Stimulated activated CD8-positive, alpha-beta memory T cell treated with anti-CD3 and anti-CD28 coated beads, Interleukin-2, amount 100 ng/mL, for 1 hour (primary cell): ENCODE measurements at places on chromosomes 7 and 10.

DNA sequence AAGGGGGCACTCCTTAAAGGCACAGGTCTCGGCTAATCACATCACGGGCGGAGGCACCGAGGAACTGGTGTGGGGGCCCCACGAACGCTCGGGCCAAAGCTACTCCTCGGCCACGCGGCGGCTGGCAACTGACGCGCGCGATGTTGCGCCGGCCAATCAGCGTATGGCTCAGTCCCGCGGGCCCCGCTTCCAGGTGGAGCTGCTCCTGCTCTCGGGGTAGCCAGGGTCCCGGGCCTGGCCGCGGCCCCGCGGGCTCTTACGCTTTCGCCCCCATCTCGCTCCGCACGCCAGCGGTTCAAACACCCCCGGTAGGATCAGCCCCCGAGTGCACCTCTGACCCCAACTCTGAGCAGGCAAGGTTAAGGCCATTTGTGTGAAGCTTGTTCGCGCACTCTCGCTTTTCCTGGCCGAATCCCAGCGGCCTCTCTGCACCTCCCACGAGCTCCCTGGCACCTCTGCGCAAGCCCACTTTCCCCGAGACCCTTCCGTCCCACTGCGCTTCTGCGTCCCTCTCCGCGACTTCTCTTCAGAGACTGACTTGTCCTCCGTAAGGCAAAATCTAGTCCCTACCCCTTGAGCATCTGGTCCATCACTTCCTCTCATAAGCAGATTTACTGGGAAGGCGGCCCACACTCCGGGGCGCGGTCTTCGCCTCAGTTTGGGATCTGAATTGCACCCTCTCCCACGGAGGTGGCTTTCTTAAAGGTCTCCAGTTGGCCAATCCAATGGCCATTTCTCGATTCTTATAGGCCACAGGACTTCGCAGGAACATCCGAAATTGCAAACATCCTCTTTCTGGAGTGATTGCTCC lies 200.9 kb upstream of the TBX20 start:
- DNase-seq, result no peak

- DNase-seq, result no peak
Observed at GRCh38 chr10:47121336-47121735, 178.7 kb upstream of the GDF10 start.

DNA sequence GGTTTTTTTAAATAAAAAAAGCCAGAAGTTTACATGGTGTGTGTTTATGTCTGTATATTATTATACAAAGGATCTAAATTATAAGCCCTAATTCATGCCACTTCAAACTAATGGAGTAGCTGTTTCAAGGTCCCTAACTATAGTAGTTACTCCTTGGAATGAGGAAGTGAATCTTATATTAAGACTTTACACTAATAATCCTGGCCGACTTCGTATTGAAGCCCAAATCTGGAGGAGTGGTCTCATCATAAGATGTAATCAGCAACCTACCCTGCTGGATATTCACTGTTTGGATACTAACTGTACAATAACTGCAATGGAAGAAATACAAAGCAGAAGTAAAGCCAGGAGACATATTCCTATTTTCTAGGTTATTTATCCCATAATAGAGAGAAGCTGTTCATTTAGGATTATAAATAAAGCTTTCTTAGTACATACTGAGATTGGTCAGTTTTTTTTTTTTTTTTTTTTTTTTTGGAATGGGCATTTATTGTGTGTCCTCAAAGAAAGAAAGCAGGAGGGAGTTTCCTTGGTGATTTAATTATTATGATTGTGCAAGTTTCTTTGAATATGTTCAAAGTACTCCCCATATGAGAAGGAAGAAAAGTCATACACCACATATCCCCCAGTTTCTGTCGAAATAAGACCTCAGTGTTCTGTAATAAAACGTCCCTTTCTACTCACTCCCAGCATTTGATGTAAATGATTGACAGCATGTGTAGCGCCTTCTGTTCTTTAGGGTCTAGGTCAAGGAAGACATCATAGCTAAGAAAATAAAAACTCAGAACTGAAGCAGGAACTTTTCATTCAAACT lies 397.8 kb downstream of the EXOC4 start:
- no peak for DNase-seq

DNA sequence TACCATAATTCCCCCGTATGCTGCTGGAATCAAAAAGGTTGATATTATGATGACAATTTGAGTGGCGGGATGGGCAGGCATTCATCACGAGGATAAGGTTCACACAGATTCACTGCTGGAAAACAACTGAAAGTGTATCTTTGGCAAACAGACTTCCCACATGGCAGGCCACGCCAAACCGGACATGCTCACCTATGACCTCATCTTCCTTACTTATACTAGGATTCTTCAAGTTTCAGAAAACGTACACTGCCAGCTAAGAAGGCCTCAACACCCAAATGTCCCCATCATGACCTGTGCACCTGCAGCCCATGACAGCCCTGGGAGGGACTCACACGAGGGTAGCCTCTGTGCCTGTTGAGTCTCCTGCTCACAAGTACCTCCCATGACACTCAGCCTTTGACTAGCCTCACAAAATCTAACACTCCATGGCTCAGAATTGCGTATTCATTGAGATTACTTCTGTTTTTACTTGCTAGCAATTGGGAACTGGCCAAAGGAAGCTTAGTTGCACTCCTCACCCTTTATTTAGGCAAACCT lies 259.0 kb upstream of the GHITM start:
- no peak for DNase-seq

DNA sequence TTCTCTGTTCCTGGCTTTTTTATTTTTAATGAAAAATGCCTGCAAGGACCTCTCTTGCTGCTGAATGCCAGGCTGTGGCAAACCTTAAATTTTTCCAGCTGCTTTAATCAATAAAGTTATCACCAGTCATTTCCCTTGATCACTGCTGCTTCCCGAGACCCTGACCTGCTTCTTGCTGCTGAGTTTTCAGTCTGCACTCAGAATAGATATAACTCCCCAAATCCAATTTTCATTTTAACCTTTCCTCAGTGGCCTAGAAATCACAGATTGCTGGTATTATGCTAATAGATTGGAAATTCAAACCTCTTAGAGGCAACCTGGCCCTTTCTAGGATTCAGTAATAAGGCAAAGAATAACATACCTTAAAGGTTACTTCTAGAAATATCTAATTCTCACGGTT lies 43.7 kb downstream of the LHPP start:
- no peak for DNase-seq

DNA sequence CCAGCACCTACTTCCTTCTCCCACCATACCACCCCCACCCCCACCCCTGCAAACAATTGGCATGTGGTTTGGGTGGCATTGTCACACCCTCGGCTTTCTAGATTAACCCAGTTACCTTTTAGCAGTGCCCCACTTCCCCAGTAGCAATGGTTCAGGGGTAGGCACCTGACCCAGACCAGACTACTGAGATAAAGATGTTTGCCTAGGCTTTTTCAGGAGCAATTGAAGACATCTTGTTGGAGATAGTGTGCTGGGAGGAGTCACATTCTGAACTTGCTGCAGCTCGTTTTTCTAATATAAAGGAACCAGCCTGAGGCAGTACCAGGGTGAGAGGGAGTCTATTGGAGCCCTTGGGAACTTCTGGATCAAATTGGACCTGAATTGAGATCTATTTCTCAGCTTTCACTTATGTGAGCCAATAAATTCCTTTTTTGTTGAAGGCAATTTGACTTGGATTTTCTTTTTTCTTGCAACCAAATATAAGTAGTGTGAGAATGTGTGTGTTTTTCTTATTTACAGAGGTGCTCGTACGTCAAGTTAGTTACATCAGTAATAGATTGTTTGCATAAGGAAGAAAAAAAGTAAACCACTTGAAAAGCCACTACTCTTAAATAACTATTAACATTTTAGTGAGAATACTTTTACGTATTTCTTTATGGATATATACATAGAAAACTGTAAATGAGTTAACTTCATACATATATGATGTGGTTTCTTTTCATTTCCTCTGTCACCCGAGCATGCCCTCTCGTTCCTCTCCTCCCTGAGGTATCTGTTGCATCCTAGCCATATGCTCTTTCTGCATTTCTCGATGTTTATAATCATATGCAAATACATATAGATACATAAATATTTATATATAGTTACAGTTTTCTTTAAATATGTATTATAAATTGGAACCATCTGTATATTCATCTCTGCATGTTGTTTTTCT lies 38.0 kb downstream of the RAB18 start:
- DNase-seq, result no peak

GRCh38 chr10:87960230-87960629 lies 96.8 kb downstream of the PTEN start:
- DNase-seq, result no peak

DNA sequence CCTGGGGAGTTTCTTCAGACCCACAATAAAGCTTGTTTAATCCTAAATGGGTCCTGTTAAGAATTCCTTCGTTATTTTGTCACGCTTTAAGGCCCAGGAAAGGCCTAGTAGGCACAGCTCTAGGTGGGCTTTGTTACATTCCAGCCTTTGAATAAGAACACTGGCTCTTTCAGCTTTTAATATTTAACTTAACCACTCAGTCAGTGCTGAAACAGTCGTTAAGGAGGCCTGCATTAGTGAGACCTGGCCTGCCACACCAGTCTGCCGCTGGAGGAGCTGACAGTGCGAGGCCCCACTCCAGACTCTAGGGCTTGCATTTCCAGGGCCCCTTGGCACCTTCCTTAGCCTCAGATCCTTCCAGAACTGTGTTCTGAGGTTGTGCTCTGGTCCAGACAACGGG lies 351.4 kb downstream of the GLRX3 start:
- DNase-seq, result no peak

- no peak for DNase-seq
Observed at GRCh38 chr7:77427996-77428603, 12.0 kb upstream of the GSAP start.

GRCh38 chr10:101284101-101284743 lies 55.0 kb upstream of the LBX1 start:
- DNase-seq, result no peak

GRCh38 chr7:34457329-34457728 lies 200.7 kb upstream of the NPSR1 start:
- DNase-seq, result no peak

- no peak for DNase-seq
Observed at GRCh38 chr10:52864201-52865106, 91.9 kb upstream of the MBL2 start.

DNA sequence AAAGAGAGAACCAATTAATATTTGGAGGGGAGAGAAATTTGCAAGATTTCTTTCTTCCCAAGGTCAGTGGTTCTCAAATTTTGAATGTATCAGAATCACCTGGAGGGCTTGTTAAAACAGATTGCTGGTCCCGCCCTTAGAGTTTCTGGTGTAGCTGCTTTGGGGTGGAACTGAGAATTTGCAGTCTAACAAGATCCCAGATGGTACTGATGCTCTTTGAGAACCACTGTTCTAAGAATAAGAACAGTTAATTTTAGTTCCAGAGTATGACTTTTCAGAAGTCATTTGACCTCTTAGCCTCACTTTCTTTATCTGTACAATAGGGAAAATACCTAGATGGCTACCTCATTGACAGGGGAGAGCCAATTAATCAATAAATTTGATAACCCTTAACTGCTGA lies 161.6 kb downstream of the PRKG1 start:
- no peak for DNase-seq

GRCh38 chr7:98418636-98419315 lies 17.9 kb upstream of the BAIAP2L1 start:
- DNase-seq, result no peak

DNA sequence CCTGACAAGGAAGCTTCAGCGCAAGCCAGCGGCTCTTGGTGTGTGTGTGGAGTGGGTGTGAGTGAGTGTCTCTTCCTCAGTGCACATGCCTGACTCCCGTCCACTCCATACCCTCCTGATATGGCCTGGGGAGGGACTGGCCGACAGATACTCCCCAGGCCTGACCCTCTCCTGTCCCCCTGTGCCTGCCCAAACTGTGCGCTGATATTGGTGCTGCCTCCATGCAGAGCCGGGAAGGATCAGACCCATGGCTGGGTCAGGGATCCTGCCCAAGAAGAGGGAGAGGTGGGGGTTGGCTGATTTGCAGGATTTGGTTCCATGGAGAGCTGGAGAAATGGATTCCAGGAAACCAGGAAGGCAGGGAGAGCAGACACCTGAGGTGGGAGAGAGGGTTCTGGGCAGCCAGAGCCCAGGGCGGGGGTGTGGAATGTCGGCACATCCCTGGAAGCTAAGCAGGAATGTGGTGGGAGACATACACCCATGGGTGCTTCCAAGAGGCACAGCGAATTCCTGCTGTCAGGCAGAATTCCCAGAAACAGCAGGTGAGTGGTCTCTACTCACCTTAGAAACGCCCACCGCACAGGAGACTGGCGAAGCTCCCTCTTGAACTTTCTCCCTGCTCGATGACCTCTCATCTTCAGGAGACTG lies 6.3 kb downstream of the CALML5 start:
- no peak for DNase-seq

DNA sequence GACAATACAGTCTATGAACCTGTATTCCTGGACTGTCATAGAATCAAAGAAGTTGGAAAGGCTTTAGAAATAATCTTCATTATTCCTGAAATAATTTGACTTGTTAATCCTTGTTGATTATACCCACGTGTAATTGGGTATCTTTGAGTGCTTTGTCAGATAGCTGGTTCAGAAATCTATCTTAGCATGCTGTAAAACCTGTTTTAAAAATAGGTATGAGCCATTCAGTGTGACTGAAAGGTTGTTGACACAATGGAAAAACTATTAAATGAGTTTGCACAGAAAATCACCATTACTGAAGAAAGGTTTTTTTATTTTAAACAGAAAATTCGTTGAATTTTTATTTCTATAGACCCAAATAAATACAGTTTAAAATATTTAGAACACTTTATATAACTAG lies 38.7 kb downstream of the PHTF2 start:
- no peak for DNase-seq

GRCh38 chr10:58175990-58176900 lies 91.4 kb downstream of the IPMK start:
- no peak for DNase-seq

GRCh38 chr10:89037096-89037495 lies 46.5 kb downstream of the FAS start:
- DNase-seq, result no peak

DNA sequence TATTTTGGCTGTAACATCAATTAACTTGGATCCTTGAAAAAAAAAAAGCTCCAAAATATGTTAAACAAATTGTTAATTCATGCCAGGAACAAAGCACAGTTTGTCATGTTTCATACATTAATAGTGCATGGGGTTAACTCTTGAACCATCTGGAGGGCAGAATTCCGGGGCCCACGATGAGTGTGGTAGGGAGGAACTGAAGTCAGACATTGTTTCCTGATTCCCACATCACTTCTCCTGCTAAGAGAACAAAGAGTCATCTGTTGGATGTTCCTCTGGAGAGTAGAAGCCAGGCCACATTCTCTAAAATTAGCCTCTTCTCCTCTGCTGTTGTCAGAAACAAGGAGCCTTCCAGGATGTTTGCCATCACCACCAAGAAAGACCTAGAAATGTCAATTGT lies 54.6 kb downstream of the TMEM178B start:
- no peak for DNase-seq

DNA sequence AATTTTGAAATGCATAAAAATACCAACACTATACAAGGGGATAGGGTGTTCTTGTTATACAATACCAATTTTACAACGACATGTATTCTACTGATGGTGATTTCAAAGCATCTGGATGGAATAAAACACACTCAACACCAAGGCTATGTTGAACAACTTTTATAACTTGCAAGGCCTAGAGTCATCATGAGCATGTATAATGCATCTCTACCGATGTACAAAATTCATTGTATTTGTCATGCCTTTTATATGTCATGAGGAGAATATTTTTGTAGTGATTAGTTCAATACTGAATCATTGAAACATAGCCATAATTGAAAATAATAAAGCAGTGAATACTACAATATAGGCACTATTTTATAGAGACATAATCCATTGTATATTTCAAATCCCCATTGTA lies 160.2 kb downstream of the ETV1 start:
- DNase-seq, result no peak
